ENCODE measurements at places on chromosomes 16 and 17. TPM values are rescaled to one million over a fixed set of nuclear protein-coding genes. Genes with fewer than 3 reads are reported as not detected.

G6PC1 gene
- not detected for total RNA-seq

GRCh38 chr17:4576729-4577322 lies 7.5 kb upstream of the SMTNL2 start:
- no peak for DNase-seq

GRCh38 chr17:58247511-58248363 lies 9.4 kb downstream of the LPO start:
- no peak for DNase-seq

DNA sequence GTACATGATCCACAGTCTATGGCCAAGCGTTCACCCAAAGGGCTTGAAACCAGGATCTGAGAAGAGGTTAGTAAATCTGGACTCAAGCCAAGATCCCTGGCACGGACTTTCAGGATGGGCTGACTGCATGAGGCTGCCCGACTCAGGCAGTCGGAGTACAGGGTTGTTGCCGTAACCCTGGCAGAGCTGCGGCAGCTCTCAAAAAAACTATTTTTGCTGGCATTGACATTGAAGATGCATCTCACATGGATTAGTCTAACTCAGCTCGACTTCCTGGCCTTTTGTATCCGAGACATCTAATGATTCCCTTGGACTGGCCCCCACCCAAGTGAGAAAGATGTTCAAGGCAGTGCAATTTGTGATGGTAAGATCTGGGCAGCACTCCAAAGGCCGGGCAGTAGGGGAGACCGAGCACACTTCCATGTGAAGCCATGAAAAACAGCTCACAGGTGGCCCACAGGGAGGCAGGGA lies 6.2 kb downstream of the SLC47A1 start:
- no peak for DNase-seq

- DNase-seq = no peak
These were observed 48.8 kb downstream of the RMI2 start for GRCh38 chr16:11393861-11394592.

TNFRSF17 gene
- total RNA-seq = 0.52 TPM

SPATA32 gene
- not detected for total RNA-seq
